ENCODE measurements at places on chromosomes 3 and 15.

GRCh38 chr3:112010636-112011035 is 11.9 kb downstream of the TAGLN3 start:
- no peak for DNase-seq

DNA sequence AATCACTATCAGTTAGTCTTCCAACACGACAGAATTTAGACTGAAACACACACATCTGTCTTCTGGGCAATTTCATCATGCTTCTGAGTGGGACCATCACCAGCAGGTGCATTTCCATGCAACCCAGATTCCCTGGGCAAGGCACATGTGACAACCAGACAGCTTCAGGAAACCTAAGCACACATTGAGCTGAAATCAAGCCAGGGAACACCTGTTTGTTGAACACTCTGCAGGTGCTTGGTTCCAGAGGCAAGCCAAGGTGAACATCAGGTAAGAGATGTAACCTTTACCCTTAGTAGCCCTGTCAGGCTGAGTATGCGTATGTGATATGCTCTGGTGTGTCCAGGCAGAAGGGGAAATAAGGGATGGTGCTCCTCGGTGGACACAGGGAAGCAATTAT is 3.3 kb upstream of the PSMD2 start:
- DNase-seq, result no peak

DNA sequence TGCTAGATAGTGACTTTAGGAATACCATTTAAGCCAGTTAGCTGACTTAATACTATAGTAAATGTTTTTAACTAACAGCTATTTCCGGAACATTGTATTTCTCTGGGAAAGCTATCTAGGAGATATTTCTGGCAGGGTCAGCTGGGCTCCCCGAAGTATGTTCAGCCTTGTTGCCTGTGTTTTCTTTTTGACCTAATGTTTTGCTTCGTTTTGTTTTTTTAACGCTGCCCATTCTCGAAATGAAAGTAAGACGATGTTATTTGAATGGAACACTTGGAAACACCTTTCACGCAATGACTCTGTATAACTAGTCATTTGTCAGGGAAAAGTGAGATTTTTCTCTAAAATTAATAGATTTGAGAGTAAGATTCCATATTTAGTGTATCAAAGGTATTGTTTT is 702.9 kb upstream of the NAALADL2 start:
- no peak for DNase-seq

GRCh38 chr3:109480014-109480413 is 142.7 kb upstream of the DPPA4 start:
- no peak for DNase-seq

DNA sequence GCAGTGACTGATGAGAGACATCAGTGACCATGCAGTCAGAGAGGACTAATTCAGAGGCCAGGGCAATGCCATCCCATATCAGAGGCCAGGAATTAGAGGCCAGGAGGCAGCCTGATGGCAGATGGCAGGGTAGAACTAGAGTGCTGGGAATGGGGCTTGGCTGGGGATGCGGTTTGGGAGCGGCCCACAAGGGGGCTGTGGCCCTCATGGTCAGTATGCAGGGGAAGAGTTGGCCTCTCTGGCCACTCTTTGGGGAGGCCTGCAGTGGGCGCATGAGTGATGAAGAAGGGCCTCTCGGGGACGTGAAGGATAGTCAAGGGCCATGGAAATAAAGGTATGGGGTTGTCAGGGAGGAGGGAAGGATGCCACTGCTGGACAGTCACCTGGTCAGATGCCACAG is 101.7 kb downstream of the EEFSEC start:
- no peak for DNase-seq

GRCh38 chr3:159796744-159797143 is 191.9 kb upstream of the IL12A start:
- DNase-seq, result no peak

DNA sequence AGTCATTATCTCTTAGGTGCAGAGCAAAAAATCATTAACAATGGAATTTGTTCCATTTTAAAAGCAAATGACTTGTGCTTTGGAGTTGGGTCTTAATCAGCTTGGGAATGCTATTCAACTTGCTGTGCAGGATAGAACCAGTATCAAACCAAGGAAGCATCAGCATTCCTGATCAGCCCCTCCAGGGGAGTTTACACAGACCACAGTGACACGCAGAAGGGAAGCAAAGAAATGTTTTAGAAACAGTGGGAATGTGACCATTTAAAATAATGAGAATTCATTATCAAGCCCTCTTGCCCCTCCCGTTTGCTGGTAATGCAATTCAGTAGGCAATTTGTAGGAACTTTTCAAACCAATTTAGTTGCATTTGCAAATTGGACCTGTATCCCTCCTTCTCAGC is 155.1 kb downstream of the LRTM1 start:
- DNase-seq, result no peak

DNA sequence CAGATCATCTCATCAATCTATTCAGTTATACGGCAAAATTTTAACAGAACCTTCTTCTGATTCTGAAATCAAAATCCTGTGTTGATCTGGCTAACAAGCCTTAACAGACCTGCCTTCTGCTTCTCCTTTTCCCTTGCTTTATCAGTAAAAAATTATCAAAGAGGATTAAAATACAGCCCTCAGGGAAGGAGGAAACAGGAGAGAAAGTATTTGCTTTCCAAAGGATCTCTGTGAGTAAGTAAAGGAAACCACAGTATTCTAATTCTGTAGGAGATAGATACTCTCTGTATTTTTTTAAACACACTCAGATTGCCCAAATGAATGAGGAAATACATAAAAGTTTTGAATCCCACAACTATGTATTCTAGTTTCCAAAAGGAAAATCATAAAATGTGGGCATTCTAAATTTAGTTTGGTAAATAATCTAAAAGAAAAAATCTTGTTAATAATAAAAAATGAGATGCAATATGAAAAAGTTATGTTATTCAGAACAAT is 221.8 kb downstream of the ZIC1 start:
- no peak for DNase-seq

- DNase-seq, result no peak
These were observed 29.5 kb upstream of the MAGI1 start for GRCh38 chr3:66068255-66068654.

GRCh38 chr3:172259726-172260248 is 188.5 kb downstream of the GHSR start:
- DNase-seq, result no peak

Measured in GM12864 (cell line).